Calu3 (cell line): ENCODE measurements at places on chromosomes 7 and 10.

DNA sequence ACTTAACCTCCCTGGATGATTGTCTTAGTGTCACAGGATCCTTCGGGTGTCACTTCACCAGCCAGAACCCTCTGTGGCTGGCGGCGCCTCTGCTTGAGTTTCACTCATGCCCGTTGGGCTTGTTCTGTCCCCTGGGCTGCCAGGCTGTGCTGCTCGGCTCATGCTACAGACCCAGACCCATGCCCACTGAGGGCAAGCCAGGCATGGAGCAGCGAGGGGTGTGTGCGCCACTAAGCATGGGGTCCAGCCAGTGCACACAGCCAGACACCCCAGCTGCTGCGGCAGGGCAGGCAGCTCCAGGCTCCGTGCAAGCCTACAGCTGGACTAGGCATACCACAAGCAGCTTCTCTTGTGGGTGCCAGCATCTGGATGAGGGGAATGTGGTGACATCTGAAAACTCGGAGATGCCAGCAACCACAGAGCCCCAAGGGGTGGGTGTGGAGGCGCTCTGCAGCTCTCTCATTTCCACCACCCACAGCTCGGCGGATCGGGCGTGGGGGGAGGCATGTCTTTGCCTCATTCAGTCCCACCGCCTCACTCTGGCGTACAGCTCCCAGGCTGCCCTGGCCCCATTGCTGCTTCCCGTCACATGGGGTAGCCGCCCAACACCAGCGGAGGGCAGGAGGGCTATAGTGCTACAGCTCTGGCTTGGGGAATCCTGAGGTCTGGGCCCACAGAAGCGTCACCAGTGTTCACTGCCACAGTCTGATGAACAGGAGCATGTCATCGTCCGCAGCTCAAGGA lies 269.6 kb upstream of the LRGUK start:
- no peak for DNase-seq

DNA sequence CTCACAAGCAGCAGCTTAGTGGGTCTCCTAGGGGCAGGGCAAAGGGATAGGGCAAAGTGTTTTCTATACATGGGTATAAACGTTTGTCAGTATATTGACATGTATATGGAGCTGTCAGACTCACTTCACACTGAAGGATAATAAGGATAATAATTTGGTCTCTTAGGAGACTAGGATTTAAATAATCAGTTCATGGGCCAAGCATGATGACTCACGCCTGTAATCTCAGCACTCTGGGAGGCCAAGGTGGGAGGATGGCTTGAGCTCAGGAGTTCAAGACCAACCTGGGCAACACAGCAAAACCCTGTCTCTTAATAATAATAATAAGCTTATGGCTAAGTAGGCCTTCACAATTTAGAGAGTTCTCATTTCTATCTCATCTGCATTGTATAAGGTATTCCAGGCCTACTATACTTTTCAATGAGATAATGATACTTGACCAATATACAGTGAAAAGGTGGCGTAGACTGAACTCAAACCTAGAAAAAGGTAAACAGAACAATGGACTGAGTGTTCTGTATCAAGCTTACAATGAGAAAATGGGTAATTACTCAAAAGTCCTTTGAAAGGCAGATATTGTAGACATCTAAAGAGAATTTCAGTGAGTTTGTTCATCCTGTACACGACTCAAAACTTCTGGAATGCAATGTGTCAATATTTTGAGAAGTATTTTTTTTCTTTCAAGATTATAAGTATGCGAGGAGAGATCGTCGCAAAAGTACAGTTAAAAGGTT lies 7.0 kb downstream of the GSAP start:
- no peak for DNase-seq

GRCh38 chr10:121592155-121592890 lies 5.9 kb downstream of the FGFR2 start:
- DNase-seq: no peak

DNA sequence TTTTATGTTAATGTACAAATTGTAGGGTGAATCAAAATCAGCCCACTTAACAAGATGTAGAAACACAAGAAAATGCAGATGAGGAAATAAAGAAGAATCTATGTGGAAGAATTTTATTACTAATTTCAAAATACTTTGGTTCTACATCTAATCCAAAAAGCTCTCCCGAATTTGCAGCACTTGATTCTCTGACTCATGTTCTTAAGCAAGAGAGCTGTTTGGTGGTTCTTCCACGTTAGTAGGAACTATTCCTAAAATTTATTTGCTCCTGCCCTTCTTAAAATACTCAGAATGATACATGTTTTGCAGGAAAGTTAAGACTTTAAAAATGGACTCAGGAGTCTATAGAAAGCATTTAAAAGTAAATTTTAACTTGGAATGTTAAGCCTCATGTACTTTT lies 91.8 kb downstream of the ZMYND11 start:
- DNase-seq: no peak

GRCh38 chr10:86058964-86059363 lies 307.6 kb downstream of the GRID1 start:
- DNase-seq: no peak

- peak; percentile 86 for DNase-seq
Observed at GRCh38 chr7:46569133-46569465, 648.0 kb upstream of the IGFBP3 start.

- no peak for DNase-seq
Observed at GRCh38 chr7:19368491-19368925, 223.3 kb upstream of the FERD3L start.

GRCh38 chr10:70074165-70074564 lies 21.5 kb downstream of the MACROH2A2 start:
- DNase-seq: no peak

- no peak for DNase-seq
Observed at GRCh38 chr10:117519879-117520278, 22.7 kb upstream of the EMX2 start.

GRCh38 chr7:73773700-73774517 lies 3.8 kb upstream of the CLDN3 start:
- DNase-seq: no peak

GRCh38 chr7:23470330-23471105 lies at the start of gene IGF2BP3:
Gene IGF2BP3 (minus strand): TSS chr7:23470491. CDS start chr7:23470110, 381 bp downstream.
- DNase-seq: peak; percentile 97

- DNase-seq: no peak
Observed at GRCh38 chr7:130641497-130641896, 27.1 kb downstream of the COPG2 start.

DNA sequence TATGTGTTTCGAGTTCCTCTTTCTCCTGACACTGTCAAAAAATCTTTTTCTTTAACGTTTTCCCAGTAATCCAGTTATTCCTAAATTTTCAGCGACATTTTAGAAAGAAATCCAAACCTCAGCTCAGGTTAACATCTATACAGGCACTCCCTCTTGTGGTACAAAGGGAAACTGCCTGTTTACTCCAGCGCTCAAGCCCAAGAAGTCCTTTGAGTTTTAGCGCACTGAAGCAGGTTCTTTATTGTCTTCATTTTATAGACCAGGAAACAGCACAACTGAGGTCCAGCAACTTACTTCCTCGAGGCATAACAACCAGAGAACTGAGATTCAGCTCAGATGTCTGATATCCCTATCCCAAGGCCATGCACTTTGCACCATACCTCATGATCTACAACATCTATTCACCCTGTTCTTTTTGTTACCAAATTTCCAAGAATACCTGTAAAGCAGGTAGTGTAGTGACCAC lies 287.2 kb upstream of the MKLN1 start:
- DNase-seq: peak; percentile 62

DNA sequence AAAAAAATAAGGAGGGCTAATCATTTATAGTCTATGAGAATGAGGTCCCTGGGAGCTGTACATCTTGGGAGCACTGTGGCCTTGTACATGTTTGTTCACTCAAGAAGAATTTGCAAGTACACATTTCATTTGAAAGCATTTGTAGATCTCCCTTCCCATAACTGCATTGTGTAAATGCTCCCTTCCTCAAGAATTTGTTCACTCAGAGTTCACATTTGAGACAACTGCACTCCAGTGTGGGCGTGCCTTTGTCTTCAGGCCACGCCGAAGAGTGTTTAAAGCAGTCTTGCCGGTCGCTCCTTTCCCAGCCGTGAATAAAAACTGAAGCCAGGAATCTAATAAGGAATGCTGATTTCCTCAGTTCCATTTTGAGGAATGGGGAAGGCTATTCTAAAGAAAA lies 291.1 kb upstream of the LYZL1 start:
- no peak for DNase-seq

- peak; percentile 0 for DNase-seq
Observed at GRCh38 chr7:30923774-30924413, 12.2 kb downstream of the AQP1 start.

- DNase-seq: no peak
Observed at GRCh38 chr10:113663142-113663541, 699 bp downstream of the NRAP start.

- no peak for DNase-seq
Observed at GRCh38 chr7:6554848-6555247, 3.6 kb upstream of the GRID2IP start.

DNA sequence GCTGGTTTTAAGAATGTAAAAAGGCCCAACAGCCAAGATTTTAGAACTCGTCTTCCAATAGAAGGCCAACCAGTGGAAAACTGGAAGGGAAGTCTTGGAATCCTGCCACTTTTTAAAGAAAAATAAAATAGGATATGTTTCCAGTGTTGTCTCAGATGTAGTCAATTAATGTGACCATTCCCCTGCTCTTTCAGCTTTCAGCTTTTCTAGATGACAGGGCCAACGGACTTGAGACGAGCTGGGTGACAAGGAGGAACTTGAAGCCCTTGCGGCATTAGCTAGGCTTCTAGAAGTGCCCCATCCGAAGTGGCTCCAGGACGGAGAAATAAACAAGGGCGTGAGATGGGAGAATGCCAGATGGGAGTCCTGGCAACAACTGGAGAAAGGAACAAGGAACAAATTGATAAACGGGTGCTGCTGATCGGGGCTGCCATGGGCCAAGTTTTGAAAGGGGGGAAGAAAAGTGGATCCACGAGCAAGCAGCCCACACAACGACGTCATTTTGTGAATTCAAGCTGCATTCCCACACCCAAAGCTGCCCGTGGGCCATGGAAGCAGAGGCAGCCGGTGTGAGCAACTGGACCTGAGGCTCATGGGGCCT lies 42.3 kb downstream of the CTBP2 start:
- DNase-seq: no peak

DNA sequence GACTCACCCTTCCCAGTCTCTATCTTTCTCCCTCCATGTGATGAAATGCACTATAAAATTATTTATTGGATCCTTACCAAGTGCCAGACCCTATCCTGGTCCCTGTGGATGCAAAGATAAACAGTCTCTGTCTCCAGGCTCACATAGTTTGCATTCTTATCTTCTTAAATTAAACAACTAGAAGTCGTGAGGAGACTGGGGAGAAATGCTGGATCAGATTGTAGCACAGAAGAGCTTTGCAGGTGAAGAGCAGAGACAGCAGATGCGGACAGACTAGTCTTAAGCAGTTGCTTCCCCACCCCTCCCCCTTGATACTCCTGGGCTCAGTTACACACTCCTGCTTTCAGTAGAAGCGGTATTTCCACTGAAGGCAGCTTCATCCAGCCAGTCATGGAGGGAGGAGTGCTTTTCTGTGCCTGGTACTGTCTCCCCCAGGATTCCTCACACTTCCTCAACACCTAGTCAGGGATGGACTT lies 20.8 kb upstream of the CDK1 start:
- no peak for DNase-seq

DNA sequence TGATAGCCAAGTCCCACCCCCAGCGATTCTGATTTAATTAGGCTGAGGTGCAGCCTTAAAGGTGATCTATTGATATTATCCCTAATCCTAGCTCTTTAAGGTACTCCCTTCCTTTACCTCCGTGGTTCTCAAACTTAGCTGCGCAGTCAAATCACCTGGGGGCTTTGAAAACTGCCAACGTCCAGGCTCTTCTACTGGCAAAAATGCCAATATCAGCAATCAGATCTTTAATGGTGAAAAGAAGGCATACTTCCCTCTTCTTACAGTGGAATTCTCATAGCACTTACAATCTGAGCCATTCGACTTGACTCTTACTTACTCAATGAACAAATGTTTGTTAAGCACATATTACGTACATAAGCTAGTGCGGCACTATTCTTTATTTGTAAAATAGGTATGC lies 704 bp upstream of the SLC35B4 start:
- DNase-seq: no peak

DNA sequence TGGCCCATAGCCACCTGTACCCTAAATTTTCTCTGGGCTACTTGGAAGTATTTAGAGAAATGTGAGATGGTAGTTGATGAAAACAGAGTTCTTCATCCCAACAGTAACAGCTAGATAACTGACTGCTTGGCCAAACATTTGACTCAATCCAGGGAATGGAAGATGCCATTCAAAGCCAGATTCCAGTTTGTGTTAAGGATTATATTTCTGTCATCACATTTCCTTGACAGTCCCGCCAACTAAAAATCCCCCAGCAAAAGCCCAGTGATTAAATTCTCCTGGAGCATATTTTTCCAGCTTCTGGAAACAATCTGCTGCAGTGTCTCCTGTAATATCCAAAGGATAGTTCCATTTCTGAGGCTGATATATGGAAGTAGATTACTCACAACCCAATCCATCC lies 45.4 kb upstream of the PTN start:
- DNase-seq: no peak

GRCh38 chr10:118594392-118595063 lies 920 bp downstream of the PRLHR start:
- no peak for DNase-seq

GRCh38 chr7:24478137-24478655 lies 95.1 kb upstream of the PALS2 start:
- peak; percentile 42 for DNase-seq

DNA sequence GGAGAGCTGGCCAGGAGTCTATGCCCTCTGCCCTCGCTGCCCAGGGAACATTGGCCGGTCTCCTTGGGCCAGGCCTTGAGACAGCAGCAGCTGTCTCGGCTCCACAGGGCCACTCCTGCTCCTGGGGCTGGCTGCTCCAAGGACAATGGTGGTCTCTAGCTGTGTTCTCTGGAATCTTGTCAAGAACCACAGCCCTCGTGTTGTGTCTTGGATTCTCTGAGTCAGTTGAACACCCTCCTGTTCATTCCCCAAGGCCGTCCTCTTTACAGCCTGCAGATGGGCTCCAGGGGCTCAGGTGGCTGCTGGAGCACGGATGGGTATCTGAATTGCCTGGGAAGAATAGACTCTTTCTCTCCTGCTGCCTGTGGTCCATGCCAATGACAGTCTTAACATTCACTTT lies 511.1 kb downstream of the GLRX3 start:
- DNase-seq: no peak

- DNase-seq: no peak
Observed at GRCh38 chr10:68423522-68423921, 16.4 kb upstream of the RUFY2 start.

DNA sequence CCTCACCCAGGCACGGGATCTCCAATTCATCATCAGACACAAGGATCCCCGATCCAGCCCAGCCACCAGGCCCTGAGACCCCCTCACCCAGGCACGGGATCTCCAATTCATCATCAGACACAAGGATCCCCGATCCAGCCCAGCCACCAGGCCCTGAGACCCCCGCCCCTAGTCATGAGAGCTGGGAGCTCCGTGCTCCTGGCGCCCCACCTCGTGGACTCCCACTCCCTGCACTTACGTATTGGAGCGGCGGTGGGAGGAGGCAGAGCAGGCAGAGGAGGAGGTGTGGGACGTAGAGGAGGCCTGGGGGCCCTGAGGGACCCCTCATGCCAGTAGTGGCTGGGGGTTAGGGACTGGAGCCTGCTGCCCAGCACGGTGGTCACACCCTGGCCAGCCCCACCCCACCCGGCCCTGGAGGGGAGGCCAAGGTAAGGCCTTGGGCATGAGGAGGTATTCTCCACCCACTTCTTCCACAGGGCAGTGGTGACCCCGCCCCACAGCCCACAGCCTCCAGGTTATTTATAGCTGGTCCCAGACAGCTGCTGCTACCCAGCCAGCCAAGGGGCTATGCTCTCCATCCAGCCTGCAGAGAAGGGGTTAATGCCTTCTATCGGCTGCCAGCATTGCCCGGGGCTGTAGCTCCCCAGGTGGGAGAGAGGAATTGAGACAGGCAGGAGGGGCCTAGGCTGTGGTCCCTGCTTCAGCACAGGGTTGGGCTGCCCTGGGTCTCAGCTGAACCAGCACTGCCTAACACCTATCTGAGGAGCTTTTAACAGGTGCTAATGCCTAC lies 17.6 kb upstream of the CRHR2 start:
- DNase-seq: no peak
